ENCODE measurements at places on chromosomes 16 and 17.

GRCh38 chr16:51759329-51759728, 608.3 kb upstream of the SALL1 start:
- DNase-seq, result no peak

DNA sequence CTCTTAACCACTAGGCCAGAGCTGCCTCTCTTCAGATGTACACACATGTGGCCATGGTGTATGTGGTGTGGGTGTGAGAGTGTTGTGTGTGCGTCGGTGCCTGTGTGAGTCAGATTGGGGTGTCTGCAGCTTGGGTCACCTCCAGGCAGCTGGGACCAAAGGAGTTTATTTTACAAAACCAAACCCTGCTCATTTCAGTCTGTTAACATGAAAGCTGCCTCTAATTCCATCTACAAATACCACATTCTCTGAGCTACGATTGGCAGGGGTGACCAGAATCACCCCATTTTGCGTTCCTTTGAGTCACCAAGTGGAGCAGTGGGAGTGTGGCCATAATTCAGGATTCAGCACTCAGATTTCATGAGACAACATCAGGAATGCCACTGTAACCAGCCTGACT, 105.3 kb downstream of the IRX5 start:
- DNase-seq, result no peak

GRCh38 chr17:1043601-1044251, 46.8 kb downstream of the TIMM22 start:
- no peak for DNase-seq

- DNase-seq, result no peak
Observed at GRCh38 chr16:65414284-65414984, 292.6 kb upstream of the CDH11 start.

GRCh38 chr17:10729334-10730193, at the start of gene TMEM220:
TMEM220 (minus strand) TSS chr17:10730023; CDS start chr17:10729851, 172 bp downstream.
- peak; percentile 72 for DNase-seq

DNA sequence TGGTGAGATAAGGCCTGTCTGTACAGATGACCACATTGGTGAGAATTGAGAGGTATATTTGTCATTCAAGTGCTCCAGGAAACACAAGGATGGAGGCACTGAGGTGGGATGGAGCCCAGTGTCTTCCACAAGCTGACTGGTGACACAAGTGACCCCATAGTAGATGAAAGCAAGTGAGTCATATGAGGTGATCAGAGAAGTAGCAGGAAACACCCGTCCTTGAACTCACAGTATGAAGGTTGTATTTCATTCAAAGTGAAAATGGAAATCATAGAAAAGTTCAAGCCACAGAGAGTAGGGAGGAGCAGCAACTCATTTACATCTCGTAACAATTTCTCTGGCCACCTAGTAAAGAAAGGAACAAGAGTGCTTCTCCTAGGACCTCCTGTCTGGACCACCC, 609.8 kb downstream of the HS3ST4 start:
- no peak for DNase-seq

DNA sequence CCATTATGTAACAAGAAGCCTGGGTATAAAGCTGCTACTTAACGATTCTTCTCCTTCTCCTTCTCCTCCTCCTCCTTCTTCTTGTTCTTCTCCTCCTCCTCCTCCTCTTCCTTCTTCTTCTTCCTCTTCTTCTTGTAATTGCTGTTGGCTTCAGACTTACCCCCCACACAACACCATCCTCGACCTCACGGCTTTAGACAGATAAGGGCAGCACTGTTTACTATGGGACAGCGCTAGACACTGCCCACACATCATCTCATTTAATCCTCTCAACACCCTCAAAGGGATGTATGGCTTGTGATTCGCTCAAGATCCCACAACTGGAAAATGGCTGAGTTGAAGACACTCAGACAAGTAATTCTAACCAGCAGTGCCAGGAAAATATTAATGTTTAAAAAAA, 60.6 kb upstream of the NOG start:
- no peak for DNase-seq

DNA sequence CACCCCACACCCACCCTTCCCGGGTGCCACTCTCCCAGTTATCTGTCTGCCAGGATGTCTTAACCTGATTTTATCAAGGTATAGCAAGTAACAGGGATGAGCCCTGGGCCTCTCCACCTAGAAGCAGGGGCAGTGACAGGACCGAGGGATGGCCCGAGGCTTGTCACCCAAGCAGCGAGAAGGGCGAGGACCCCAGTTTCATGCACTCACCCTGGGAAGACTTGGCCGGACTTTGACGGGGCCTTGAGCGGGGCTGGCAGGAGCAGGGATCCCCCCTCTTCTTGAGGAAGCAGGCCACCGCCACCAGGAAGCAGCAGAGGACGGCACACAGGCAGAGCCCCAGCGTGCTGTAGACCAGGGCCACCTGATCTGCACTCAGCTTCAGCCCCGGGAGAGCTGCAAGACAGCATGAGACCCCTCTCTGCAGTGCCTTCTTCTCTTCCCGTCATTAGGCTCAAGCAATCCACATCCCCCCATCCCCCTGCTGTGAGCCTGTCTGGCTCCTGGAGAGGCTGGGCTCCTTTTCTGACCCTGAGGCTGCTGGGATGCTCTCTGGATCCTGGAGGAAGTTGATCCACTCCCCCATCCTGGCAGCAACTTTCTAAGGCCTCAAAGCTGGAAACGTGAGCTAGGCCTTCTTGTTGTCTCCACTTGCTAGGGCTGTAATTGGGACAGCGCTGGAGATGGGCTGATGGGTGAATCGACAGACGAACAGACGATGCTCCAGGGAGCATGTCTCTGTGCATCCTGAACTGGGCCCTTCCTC, 31.6 kb downstream of the TNFRSF13B start:
- DNase-seq, result peak; percentile 39

- no peak for DNase-seq
Observed at GRCh38 chr17:33908363-33909064, 346.6 kb upstream of the CCL2 start.

DNA sequence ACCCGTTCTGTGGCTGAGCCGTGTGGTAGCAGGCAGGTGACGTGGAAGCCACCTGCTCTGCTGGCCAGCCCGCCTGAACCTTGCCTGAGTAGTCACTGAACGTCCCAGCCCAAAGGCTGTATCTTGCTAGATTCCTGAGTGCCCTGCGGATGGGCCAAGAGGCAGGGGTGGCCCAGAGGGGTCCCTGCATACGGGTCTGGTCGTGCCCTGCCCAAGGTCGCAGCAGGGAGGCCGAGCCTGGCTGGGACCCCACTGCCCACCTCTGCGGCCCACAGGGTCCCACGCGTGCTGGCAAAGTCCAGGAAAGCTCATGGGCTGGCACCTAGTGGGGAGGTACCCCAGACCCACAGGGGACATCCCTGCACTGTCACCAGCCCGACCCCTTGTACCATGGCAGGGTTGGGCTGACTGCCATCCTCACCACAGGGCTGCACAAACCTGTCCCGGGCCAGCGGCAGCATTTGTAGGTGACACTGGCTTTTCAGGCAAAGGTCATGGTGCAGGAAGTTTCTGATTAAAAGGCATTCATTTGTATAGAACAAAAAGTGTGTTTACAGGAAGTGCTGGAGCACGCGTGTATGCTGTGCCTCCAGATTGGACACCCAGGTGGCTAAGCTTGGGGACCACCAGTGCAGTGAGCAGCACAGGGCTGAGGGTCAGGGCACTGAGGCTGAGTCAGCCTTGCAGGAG, 45.1 kb upstream of the ZC3H18 start:
- no peak for DNase-seq

All from activated effector memory CD4-positive, alpha-beta T cell treated with anti-CD3 and anti-CD28 coated beads, Interleukin-2, amount 50 U/mL, for 16 hours (primary cell).